ENCODE measurements at places on chromosomes 3 and 15.
A peak's percentile ranks its signal among the peaks of the same experiment; 100 is the strongest.

GRCh38 chr15:59555696-59556095 lies 55.9 kb upstream of the GCNT3 start:
- no peak for ATAC-seq

- ATAC-seq: no peak
Observed at GRCh38 chr3:97485206-97485605, 279.4 kb upstream of the ARL6 start.

DNA sequence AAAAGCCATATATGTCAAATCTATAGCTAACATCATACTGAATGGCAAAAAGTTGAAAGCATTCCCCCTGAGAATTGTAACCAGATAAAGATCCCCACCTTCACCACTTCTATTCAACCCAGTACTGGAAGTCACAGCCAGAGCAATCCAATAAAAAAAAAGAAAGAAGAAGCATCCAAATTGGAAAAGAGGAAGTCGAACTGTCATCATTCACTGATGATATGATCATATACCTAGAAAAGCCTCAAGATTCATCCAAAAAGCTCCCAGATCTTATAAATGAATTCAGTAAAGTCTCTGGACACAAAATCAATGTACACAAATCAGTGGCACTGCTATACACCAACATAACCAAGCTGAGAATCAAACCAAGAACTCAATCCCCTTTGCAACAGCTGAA lies 97.4 kb downstream of the CBLB start:
- no peak for ATAC-seq

GRCh38 chr3:161082063-161082462 lies 23.1 kb downstream of the B3GALNT1 start:
- ATAC-seq: no peak

- ATAC-seq: no peak
Observed at GRCh38 chr15:71451130-71451529, 335.9 kb downstream of the THSD4 start.

DNA sequence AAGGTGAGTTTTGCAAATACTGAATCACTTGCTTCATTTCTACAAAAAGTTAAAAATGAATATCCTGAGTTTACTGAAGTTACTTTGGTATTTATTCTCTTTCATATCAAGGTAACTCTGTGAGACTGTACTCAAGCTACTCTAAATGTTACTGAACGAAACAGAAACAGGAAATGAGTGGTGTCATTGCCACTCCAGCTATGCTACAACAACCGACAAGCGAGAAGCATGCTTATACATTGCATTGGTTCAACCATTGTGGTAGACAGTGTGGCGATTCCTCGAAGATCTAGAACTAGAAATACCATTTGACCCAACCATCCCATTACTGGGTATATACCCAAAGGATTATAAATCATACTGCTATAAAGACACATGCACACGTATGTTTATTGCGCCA lies 313.2 kb upstream of the THBS1 start:
- no peak for ATAC-seq

DNA sequence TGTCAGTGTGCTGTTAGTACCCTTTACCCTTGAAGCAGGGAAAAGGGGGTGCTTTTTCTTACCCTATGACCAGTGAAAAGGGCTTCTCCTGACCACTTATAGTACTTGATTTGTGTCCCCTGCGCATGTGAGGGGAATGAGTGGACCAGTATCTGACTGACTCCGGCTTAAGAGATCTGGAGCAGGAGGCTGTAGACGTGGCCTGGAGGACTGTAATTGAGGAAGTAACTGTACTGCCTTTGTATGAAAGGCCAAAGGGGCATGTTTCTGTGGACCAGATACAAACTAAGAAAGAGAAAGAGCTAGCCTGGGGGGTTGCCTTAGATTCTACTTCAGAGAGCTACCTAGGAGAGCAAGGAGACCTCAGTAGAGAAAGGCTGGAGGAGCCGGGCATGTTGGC lies 89.9 kb upstream of the TBL1XR1 start:
- ATAC-seq: no peak

DNA sequence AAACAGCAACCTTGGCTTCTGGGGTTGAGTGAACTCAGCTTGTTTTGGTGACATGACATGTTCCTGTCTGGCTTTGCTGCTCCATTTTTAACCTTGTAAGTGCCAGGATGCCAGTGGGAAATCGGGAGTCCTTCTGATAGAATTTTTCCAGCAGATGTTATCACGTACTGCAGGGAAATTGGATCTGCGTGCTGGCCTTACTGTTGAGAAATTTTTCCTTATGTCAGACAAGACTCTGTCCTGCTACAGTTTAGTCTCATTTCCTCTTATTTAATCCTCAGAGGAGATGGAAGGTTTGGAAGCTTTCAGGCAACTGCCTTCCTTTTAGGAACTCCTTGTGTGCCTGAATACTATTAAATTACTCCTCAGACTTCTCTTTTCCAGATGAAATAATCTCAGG lies 80.6 kb downstream of the PGPEP1L start:
- ATAC-seq: no peak

DNA sequence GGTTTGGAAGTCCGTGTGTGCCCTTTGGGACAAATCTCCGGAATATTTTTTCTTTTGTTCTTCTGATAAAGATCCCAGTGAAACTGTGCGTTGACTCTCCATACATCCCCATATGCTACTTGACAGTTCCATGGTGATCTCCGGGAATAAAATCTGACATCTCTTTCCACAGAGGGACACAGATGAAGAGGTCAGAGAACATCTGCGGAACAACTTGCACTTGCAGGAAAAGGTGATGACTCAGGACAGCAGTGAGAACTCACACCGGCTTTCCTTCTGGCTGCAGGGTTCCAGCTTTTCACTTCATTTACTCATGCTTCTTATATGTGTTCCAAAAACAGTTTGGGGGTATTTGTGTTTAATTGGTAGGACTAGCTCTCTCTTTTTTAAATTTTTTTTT lies 157.5 kb upstream of the CHRM5 start:
- no peak for ATAC-seq

- ATAC-seq: no peak
Observed at GRCh38 chr3:113262304-113262665, 50.9 kb downstream of the BOC start.

- ATAC-seq: no peak
Observed at GRCh38 chr3:13881536-13882410, 1.9 kb upstream of the WNT7A start.

GRCh38 chr15:60731583-60732130 lies 252.7 kb upstream of the ICE2 start:
- no peak for ATAC-seq

GRCh38 chr3:194280777-194281176 lies 70.4 kb downstream of the CPN2 start:
- ATAC-seq: no peak

DNA sequence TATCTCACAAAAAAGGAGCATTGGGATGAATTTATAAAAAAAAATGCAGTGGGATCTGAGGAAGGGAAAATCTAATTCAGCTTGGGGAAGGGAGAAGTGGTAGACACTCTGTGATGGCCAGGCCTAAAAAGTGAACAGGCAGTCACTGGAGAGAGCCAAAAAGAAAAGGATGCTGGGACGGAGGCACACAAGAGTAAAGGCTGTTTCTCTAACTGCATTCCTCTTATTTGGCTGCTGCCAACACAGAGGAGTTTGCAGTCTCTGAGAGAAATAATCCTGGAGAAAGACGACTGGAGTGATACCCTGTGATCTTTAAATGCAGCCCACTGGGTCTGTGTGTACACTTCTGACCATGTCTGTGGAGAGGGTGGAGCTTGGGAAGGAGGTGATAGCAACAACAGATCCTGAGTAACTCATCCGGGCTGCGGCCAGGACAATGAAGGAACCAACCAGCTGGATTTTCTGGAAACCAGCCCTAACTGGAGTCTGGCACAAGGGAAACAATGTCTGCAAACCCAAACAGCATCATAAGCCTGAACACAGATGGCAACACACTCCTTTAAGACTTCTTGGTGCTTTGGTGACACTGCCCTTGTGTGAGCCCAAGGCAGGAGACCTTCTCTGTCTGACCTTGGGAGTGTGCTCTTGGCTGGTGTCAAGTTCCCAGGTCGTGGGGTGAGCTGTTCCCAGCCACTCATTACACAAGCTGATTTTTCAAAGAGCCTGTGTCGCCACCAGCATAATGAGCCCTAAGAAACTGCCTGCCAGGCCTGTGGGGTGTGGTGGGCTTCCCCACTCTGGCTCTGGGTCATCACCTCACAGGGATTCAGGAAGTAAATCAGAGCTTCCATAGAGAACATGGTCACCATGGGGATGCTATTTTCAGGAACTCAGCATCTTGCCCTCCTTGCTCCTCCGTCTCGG lies 8.0 kb downstream of the FYCO1 start:
- no peak for ATAC-seq

- no peak for ATAC-seq
Observed at GRCh38 chr3:144197116-144197515, 225.5 kb downstream of the DIPK2A start.

DNA sequence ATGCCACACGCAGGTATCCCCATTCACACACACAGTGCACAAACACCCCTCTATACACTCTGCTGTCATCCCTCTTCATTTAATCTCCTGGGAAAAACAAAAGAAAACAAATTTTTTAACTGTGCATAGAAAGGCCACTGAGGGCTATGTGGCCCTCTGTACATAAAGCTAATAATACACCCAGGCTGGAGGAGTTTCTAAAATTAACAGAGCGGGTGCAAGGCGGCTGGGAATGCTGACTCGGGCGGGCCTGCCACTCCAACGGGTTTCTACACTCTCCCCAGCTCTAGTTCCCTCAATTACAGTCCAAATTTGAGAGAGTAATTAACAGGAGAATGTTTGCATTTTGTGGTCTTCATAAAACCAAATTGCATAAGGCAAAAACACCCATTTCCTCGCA lies 23.1 kb downstream of the HCN4 start:
- no peak for ATAC-seq

DNA sequence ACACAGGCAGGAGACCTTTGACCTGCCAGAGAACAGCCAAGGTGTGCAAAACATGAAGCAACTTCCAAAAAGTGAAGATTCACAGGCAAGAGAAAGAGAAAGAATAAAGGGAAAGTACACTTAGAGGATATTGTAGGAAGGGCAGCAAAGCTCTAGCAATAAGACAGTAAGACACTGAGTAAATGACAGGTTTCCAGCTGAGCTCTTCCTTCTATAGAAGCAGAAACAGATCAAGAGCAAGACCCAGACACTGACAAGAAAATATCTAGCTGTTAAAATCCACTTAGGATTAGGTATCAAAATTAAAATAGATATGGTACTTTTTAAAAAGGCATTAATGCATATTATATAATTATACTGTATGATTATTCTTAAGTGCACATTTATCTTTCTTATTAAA lies 333.4 kb downstream of the RAP2B start:
- no peak for ATAC-seq

DNA sequence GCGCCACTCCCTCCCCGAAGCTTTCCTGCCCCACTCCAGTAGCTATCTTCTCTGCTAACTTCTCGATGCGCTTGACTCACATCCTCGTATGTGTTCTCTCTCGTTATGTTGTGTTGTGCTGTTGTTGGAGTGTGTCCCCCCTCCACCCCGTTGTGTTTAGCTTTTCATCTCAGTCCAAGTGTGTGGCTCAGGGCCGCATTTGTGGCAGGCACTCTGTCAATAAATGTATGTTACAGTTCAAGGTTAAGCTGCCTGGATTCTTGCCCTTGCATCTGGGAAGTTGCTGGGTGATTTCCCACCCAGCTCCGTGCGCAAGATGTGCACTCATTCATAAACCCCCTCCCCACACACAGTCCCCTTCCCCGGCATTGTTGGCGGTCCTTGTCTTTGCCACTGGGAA lies 71.9 kb downstream of the PGPEP1L start:
- ATAC-seq: peak; percentile 35

- ATAC-seq: peak; percentile 93
Observed at GRCh38 chr15:35545824-35546510, at the start of gene DPH6. DPH6 (minus strand) TSS chr15:35546165; CDS start chr15:35546141, 24 bp downstream.

GRCh38 chr15:89972085-89972484 lies 29.0 kb upstream of the ZNF710 start:
- ATAC-seq: no peak

DNA sequence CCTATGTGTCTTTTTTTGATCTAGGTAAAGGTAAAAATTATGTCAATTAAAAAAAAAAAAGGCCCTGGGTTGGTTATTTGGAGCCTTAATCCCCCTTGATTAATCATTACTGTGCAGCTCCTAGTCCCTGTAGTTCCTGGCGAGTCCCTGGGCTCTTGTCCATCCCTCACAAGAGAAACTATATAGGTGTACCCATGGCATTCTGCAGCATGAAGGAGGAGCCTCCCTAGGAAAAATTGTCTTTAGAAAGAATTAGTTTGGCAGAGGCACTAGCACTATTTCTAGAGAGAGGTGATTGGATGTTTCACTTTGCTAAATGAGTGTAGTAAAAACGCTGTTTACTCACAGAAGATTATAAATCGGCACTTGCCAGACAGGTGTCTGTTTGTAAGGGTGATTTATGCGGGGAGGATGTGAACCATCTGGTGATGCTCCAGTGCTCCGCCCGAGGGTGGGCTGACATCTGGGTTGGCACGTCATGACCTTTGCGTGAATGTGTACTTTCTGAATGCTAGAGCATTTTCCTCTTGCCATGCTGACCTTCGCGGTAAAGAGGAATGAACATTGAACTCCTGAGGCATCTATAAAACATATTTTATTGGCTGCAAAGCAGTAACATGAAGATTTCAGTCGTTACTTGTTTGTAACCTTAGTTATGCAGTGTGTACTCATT lies 12.6 kb downstream of the PLCL2 start:
- ATAC-seq: peak; percentile 96

GRCh38 chr3:63864008-63864964 lies 619 bp downstream of the ATXN7 start:
- peak; percentile 80 for ATAC-seq

GRCh38 chr3:113275583-113275928 lies 64.2 kb downstream of the BOC start:
- no peak for ATAC-seq

- ATAC-seq: no peak
Observed at GRCh38 chr3:161556533-161556932, 59.9 kb downstream of the OTOL1 start.

DNA sequence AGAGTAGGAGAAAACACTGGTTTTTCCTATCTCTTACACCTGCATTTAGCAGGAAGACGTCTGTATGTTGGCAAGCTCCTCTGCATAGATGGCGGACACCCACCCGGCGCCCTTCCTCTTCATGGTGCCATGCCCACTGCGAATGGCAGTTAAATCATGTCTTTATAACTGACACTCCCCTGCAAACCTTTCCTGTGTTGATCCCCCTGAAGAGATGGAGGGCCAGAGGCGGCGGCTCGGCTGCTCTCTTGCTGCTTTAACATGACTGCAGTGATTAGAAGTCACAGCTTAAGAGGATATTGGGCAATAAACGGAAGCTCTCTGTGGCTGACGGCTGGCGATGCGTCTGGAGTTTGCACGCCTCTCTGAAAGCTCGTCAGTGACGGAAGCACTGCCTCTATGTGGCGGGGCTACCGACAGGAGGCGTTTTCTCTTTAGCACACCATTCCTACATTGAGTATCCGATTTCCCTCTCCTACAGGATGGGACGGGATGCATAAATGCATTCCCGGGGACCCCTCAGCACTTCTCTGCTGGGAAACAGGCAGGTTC lies 25.5 kb upstream of the SNRPA1 start:
- ATAC-seq: peak; percentile 57

- ATAC-seq: no peak
Observed at GRCh38 chr3:12878141-12878574, 36.8 kb upstream of the RPL32 start.
